A549 treated with DMSO at 1 μM for 4 hours (cell line): ENCODE measurements at places on chromosomes 3 and 15. TPM values are rescaled to one million over a fixed set of nuclear protein-coding genes. Genes with fewer than 3 reads are reported as not detected.

Gene ACTC1
- 0.10 to 0.52 TPM (median 0.25 TPM) in 5 replicates for total RNA-seq

Gene TXNRD3
- 5.3 to 8.5 TPM (median 7.4 TPM) in 5 replicates for total RNA-seq

Gene PP2D1
- total RNA-seq: not detected in 5 replicates

Gene CTXND1
- total RNA-seq: 0.01 to 0.02 TPM (median 0.01 TPM) in 3 of 5 replicates, not detected in the others

Gene ELL3
- 0.77 to 1.8 TPM (median 1.6 TPM) in 5 replicates for total RNA-seq
